ENCODE measurements at places on chromosomes 13 and 19.

- no peak for DNase-seq
Measured at GRCh38 chr19:15563931-15564330, 51.1 kb upstream of the CYP4F8 start.

DNA sequence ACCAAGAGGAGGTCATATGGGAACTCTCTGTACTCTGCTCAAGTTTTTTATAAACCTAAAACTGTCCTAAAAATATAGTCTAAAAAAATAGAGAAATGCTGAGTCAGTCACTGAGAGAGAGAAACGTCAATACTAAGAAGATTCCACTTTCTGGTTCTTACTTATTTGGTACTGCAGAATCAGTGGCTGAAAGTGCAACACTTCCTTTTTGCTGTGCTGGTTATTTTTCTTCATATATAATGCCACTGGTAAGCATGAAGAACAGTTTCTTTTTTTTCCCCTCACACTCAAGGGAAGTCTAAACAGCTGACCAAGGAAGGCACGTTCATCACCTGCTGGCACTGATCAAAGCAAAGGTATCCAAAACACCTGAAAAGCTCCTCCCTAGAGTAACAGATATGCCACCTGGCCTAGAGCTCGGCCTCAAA, 44.3 kb upstream of the N4BP2L1 start:
- no peak for DNase-seq

DNA sequence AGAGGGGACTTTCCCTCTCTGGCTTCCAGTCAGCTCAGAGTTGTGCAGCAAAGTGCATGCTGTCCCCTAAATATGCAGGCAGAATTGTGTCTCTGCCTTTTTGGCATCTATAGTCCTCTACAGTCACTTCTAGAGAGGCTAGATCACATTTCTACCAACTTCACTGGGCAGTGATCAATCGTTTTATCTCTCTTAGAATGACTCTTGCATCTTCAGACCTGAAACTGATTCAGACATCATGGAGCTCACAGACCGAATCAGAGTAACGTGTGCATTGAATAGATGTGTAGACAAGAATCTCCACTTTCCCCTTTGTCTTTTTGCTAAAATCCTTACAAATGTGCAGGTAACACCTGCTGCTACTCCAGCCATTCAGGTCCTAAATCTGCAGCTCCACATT, 6.2 kb downstream of the ZNF253 start:
- DNase-seq = no peak

DNA sequence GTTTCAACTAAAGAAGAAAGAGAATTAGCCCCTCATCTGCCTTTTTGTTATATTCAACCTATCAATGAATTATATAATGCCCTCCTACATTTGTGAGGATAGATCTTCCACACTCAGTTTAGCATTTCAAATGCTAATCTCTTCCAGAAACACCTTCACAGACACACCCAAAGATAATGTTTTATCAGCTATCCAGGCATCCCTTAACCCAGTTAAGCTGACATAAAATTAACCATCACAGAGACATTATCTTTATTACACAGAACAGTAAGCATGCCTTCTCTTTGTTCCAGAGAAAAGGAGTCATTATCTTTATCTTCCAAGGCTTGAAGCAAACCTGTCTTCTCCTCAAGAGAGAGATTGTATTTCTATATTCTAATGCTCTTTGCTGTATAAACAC, 53.1 kb downstream of the PCDH20 start:
- DNase-seq = no peak

DNA sequence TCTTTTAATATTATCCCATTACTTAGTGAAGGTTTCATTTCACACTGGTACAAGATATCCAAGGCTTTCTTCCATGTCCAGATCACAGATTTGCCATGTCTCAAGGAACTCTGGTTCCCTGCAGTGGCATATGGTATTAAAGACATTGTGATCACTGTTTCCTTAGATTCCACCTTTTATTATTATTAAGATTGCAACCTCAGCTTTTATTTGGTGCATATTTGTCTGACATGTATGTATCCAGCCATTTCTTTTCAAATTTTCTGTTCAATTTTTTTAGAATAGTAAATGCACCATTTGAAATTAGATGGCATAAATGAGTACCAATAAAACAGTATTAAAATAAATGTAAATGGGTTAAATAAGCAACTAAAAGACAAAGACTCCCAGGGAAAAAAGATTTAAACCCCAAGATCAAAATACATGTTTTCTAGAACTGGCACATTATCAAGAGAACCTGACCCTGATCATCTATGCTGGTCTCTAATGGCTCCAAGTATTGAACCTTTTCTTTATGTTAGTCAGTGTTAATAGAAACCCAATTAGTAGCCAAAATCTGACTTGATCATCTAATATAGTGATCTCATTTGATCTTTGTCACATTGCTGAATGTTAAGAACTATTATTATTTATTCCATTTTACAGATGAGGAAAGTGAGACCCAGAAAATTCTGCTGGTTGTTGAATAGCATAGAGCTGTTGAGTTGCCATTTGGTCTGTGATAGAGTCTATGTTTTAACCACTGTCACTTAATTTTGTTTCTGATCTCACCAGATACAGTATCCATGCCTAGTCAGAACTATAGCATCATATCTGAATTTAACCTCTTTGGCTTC, at the start of gene OR10H4:
OR10H4 (plus strand) TSS at position 786 of the 836 bp plus-strand sequence; CDS start at position 786, 0 bp downstream.
- DNase-seq = no peak

DNA sequence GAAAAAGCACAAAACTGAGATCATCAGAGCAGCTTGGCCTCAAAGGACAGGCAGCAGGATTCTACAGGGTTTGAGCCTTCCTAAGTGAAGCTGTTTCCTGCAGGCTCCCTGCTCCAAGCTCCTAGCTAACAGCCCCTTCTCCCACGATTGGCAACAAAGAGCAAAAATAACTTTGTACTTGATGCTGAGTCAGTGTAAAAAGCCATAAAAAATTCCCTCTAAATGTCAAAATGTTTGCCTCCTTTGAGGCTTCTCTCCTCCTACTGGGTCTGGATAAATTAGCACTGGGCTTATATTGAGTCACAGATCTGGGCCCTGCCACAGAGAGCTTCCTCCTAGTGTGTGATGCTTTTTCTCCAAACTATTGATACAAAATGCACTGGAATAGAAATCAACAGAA, 153.3 kb downstream of the TNFRSF19 start:
- DNase-seq = no peak

GRCh38 chr13:99062593-99062992, 84.7 kb upstream of the DOCK9 start:
- no peak for DNase-seq

GRCh38 chr13:72507416-72508199, 219.8 kb downstream of the MZT1 start:
- no peak for DNase-seq

GRCh38 chr19:51480590-51480989, 2.3 kb downstream of the CEACAM18 start:
- no peak for DNase-seq

DNA sequence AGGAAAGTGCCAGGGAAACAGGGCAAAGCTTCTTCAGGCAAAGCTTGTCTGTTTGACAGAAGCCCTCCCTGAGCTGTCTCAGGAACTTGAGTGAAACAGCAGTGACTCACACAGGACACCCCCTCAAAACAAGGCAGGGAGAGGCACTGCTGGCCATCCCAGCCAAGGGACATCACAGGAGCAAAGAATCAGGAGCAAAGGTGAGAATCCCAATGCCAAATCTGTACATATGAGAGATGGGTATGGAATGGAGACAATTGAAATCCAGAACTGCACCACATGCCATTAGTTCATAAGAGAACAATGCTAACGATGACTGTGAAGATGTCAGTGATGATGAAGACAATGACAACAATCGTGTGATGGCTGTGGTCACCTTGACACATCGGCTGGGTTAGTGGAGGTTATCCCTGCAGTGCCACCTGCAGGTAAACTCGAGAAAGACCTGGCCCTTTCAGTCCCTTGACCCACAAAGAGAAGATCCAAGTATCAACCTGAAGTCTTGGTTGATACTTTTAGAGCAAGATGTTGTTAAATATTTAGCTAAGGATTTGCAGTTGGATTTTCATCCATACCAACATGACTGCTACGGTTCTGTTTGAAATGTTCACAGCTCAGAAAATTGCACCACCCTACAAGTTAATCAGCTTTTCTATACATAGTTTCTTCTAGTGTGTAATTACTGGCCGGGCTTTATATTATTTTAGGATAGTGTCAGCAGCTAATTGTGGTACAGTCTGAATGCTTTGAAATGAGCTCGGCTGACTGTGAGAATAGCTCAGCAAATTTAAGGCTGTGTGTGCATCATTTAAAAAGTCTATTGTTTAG, 42.0 kb upstream of the IPO5 start:
- no peak for DNase-seq

DNA sequence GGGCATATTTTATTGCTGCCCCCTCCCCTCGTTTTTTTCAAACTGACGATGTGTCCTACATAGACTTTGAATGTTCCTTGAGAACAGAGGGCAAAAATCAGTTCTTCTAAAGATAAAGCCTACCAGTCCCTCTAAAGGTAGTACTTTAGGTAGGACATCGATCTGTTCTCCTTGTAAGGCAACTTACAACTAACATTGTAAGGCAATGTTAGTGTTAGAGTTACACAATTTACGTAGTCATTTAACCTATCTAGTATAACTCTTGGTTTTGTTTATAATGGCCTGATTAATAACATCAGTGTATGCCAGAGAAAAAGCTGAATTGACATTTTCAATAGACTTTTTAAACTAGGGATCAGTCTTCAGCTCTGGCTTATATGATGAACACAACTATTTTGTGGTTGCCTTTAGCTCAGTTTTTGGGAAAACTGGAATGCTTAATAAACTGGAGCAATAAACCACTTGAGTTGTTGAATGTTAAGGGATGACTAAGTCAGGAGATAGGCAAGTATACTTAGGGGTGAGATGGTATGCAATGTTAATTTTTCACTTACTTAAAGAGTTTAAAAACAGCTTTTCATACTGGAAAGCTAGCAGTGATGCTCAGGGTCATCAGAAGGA, 2.2 kb downstream of the NDFIP2 start:
- no peak for DNase-seq

GRCh38 chr13:89490661-89491060, 1819.5 kb downstream of the SLITRK5 start:
- no peak for DNase-seq

GRCh38 chr19:2532252-2533071, 56.5 kb downstream of the GADD45B start:
- no peak for DNase-seq

GRCh38 chr19:47142779-47143178, 12.1 kb downstream of the SAE1 start:
- no peak for DNase-seq

DNA sequence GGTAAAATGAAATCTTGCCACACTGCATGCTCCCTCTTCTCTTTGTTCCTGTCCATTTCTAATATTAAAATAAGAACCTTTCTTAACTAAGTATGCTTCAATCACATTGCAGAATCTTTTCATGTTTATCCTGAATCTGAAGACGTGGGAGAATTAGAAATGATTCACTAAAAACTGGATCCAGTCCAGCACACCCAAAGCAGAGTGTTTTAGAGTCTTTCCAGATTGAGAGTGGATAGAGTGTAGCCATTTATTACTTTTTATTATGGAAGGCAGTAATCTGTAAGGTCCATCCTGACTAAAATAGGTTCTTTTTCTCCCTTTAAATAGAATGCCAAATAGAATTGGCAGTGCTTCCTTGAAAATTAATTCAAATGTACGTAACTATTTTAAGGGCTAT, 453.5 kb downstream of the TDRD3 start:
- DNase-seq = no peak

DNA sequence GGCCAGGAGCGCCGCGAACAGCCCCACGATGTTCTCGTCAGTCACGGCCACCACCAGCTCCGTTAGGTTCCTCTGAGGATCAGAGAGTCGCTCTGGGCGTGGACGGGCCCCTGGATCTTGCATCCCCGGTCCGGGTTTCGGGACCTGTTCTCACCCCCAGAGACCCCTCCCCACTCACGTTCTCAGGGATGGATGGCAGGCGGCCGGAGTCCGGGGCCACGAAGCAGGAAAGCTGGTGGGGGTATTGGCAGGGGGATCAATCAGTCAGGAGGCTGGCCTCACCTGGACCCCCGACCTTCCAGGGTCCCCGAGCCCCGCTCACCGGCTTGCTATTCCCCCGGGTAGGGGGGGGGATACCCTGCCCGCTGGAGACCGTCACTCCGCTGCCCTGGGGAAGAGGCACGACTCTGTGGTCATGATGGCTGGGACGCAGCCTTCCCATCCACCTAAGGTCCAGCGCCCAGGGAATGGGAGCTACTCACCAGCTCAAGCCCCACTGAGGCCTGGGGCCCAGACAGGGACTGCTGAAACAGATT, 4.6 kb downstream of the DENND1C start:
- DNase-seq = no peak

DNA sequence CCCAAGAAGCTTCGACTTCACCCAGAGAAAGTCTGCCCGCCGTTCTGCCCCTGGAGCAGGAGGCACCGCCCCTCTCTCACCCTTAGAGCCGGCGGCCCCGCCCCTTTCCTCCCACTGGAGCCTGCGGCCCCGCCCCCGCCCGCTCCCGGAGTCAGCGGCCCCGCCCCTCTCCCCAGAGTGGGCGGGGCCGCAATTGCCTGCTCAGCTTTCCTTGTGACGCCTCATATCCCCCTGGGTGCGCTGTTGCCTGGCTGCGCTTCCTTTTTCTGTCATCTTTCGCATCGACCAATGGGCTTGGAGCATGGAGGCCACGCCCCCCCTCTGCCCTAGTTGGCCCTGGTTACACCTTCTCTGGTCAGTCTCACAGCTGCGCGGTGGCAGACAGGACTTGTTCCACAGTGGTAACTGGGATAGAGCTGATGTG, 38.2 kb upstream of the ZNF492 start:
- DNase-seq = no peak

DNA sequence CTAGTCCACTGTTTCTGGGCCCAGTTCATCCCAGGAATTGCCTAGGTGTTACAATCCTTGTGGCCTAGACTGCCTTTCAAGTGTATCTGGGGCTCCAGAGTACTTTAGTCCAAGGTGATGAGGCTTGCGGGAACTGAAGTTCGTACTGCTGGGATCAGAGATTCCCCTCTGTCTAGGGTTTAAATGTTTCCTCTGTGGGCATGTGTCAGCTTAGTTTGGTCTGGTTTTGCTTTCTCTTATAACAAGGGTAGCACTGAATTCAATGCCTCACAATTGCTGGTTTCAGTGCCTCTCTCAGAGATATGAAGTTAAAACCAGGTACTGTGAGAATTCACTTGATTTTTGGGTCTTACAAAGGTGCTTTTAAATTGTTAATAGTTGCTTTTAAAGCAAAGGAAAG, 30.8 kb downstream of the RGCC start:
- DNase-seq = no peak

GRCh38 chr19:48553676-48554384, 1.9 kb downstream of the SULT2B1 start:
- DNase-seq = no peak

GRCh38 chr13:112424098-112424497, 47.9 kb downstream of the SPACA7 start:
- no peak for DNase-seq

DNA sequence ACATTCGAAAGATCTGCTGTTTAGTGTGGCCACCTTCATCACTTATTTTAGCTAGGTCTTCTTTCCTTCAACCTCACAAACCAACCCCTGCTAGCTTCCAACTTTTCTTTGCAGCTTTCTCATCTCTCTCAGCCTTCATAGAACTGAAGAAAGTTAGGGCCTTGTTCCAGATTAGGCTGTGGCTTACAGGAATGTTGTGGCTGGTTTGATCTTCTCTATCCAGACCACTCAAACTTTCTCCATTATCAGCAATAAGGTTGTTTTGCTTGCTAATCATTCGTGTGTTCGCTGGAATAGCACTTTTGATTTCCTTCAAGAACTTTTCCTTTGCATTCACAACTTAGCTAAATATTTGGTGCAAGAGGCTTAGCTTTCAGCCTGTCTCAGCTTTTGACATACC, 44.7 kb downstream of the CARS2 start:
- DNase-seq = no peak

- DNase-seq = no peak
Measured at GRCh38 chr19:39038098-39038497, 5.7 kb upstream of the FBXO27 start.

GRCh38 chr19:38035515-38036495, 128.8 kb downstream of the SIPA1L3 start:
- no peak for DNase-seq
